A673 (cell line): ENCODE measurements at places on chromosomes 1 and 21.
A peak's percentile ranks its signal among the peaks of the same experiment; 100 is the strongest.

- DNase-seq, result no peak
Measured at GRCh38 chr1:6082430-6082971, 36.8 kb downstream of the KCNAB2 start.

DNA sequence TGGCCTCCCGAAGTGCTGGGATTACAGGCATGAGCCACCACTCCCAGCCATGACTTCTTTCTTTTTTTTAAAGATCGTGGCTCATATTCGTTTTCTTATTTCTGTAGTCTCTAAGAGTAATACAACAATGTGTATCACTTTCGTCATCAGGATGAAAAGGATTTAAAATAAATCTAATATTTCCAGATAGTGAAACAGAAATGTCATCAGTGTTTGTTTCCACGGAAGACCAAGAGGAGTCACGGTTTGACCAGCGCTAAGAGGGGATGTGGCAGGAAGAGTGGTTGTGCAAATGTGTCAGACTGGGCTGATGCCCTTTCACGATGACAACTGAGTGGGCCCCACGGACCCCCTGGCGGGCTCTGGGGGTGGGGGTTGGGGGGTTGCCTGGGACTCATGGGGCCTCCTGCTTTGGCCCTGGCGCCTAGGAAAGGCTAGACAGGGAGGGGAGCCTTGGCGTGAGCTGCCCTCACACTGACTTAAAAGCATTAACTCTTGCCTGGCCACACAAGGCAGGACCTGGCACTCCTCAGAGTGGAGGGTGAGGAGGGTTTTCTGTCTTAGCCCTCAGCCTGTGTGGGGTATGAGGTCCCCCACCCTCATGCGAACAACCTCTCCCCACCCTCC is 8.4 kb downstream of the SOX13 start:
- DNase-seq, result no peak

GRCh38 chr1:9438431-9439073 is 100.7 kb upstream of the SLC25A33 start:
- DNase-seq, result no peak

DNA sequence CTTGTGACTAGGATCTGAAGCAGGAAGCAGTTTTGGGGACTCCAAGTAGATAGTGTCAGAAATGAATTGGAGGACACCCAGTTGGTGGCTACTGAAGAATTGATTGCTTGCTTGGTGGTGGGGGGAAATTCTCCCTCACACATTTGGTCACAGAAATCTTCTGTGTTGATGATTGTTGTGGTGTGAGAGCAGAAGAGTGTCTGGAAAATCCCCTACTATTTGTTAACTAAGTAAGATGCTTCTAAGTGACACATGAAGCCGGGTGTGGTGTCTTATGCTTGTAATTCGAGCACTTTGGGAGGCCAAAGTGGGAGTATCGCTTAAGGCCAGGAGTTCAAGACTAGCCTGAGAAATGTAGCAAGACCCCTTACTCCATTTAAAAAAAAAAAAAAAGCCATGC is 22.5 kb upstream of the IPP start:
- DNase-seq, result no peak

DNA sequence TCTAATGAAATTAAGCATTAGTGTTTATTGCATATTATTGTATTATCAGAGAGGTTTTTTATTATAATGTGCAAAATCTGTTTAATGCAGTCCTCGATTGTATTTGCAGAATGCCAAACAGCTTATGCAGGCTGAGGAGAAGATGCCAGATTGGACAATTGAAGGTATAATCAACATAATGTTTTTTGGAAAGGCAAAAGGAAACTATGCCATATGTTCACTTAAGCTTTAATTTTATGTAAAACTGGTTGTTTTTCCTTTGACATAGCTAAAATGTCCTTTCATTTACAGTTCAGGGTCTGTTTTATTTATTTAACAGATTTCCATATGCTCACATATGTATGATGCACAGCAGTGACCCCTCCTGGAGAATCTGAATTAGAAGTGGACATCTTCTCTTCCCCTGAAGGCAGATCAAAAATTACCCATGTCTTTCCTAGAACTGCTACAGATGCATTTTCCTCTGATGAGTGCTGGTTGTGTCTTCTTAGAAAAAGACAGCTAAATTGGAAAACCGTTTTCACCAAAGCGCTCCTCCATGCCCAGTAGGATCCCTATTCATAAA is 143.5 kb upstream of the USH2A start:
- peak; percentile 41 for DNase-seq
